RKO (cell line): ENCODE measurements at places on chromosomes 12 and 14.

DNA sequence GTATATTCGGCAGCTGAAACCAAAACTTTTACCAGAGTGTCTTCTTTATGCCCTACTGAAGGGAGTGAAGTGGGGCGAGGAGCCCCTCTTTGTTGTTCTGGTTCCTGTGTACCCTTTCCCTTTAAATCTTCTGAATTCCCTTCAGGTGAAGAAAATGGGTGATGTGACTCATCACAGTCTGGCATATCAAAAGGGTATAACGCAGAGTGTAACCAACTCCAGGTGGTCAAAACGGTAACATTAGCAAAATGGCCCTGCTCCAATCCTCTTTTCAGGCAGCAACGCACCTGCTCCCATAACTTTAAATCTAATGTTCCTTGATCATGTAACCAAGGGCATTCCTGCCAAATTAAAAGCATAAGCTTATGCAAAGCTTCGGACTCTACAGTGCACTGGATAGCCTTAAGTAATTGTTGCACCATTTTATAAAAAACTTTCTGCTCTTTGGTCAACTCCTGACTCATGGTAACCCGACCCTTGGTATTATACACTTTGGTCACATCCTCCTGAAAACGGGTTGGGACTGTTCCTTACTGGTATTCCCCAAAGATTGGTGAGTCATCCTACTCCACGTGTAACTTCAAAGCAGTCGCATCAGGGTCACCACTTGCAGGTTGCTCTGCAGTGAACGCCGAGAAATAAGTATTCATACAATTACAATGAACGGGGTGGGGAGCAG, 83.1 kb downstream of the KCNMB4 start:
- peak; percentile 50 for DNase-seq

- no peak for DNase-seq
These were observed 9.4 kb upstream of the LRP1-AS start for GRCh38 chr12:57156701-57157403.

GRCh38 chr14:20986811-20987210, 3.0 kb upstream of the METTL17 start:
- peak; percentile 93 for DNase-seq

DNA sequence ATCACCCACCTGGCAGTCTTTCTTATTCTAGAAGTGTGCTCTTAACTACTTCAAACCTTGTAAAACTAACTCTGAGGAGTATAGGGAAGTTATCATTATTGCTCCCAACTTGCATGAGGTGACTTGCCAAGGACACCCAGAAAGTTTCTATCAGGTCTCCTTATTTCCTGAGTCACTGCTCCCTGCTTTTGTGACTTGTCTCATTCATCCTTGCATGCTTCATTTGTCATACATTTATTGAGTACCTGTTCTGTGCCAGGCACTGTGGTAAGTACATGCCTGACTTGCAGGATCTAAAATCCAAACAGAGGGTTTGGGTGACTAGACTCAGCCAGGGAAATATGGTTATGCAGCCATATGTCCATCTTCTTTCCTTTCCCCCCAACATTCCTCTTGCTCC, 25.5 kb downstream of the CFAP251 start:
- DNase-seq = no peak

- DNase-seq = no peak
These were observed 40.3 kb downstream of the BRAP start for GRCh38 chr12:111645433-111645832.

GRCh38 chr14:92652413-92653151, 95.8 kb downstream of the LGMN start:
- DNase-seq = no peak

- no peak for DNase-seq
These were observed 241.3 kb upstream of the CCDC196 start for GRCh38 chr14:66244834-66245233.

- DNase-seq = no peak
These were observed 162.4 kb upstream of the DAAM1 start for GRCh38 chr14:59026081-59026480.

DNA sequence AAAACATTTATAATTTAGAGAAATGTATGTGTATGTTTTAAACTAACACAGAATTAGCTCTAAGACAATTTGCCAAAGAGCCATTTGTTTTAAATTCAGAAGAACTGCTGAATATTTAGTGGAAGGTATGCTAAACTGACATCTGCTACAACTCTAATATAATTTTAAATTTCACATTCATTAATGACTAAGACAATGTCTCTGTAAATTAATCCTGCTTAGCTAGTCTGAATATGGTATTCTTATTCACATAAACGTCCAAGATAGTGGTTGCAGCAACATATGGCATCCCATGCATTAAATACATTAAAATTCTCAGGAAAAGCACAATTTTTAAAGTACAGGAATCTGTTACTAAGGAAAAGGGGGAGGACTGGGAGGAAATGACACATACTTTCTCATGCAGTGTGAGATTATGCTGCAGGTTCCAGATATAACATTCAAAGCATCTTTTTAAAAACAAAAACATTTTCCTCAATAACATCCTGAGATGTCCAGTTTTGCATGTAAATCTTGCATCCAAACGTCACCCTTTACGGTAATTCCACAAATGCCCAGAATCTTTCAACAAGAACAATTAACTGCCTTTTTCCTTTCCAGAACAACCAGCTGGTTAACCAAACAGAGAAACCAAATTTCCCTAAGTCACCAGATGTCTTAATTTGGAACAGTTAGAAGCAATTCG, 26.9 kb downstream of the WDR89 start:
- peak; percentile 70 for DNase-seq

DNA sequence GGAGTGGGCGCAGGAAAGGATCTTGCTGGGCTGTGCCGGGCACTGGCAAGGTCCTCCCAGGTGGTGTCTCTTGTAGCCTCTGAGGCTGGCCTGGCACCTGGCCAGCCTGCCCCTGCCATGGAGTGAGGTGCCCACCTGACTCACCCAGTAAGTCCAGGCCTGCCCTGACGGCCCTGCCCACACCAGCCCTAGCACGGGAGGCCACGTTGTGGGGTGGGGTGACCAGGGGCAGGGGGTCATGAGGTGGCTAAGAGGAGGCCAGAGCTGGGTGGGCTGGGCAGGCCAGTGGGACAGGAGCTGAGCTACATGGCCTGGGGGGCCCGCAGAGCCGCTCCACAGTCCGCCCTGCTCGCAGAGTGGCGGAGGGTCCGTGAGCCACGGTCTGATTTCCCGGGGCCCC, 45.4 kb downstream of the KIF26A start:
- DNase-seq = no peak

GRCh38 chr12:113463746-113464451, 7.8 kb downstream of the LHX5 start:
- no peak for DNase-seq

- DNase-seq = no peak
These were observed 109.6 kb downstream of the RMST start for GRCh38 chr12:97572220-97572619.

GRCh38 chr12:27620121-27620520, 76.1 kb upstream of the REP15 start:
- no peak for DNase-seq

GRCh38 chr12:3302401-3303041, 188.5 kb upstream of the PRMT8 start:
- no peak for DNase-seq
